Epithelial cell of proximal tubule (primary cell): ENCODE measurements at places on chromosomes 3 and 15.

DNA sequence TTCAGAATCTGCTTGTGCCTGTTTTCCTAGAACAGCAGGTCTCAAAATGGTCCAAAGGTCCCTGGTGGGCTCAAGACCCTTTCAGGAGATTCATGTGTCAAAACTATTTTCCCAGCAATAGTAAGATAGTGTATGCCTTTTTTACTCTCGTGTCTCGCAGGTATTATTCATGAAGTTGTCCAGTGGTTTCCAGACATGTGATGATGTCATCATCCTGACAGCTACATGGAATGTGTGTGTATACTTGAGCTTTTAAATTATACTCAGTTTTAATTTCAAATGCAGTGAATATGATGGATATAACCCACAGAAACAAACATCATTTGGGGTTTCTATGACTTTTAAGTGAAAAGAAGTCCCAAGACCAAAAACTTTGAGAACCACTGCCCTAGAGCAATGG, 288.6 kb downstream of the NTRK3 start:
- no peak for DNase-seq

- DNase-seq = no peak
These were observed 26.5 kb upstream of the CP start for GRCh38 chr3:149247929-149248691.

DNA sequence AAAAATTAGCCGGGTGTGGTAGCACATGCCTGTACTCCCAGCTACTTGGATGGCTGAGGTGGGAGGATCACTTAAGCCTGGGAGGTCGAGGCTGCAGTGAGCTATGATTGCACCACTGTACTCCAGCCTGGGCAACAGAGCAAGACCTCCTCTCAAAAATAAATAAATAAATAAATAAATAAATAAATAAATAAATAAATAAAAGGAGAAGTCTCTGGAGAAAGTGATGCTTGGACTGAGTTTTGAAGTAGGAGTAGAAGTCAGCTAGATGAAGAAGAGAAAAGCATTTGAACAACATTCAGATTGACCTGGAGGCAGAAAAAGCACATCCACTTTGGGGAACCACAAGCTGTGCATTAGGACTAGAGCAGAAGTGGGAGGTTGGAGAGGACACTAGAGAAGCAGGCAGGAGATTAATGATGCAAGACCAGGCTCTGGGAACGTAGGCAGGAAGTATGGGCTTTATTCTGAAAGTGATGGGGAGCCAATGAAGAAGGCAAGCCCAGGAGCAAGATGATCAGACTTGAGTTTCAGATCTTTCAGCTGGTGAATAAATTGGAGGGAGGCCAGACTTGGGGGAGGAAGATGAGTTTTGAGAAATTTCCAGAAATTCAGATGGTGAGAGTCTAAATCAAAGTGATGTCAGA, 48.7 kb downstream of the KLHL6 start:
- DNase-seq = no peak

- DNase-seq = no peak
These were observed 302.2 kb downstream of the FOXP1 start for GRCh38 chr3:71281280-71281679.

DNA sequence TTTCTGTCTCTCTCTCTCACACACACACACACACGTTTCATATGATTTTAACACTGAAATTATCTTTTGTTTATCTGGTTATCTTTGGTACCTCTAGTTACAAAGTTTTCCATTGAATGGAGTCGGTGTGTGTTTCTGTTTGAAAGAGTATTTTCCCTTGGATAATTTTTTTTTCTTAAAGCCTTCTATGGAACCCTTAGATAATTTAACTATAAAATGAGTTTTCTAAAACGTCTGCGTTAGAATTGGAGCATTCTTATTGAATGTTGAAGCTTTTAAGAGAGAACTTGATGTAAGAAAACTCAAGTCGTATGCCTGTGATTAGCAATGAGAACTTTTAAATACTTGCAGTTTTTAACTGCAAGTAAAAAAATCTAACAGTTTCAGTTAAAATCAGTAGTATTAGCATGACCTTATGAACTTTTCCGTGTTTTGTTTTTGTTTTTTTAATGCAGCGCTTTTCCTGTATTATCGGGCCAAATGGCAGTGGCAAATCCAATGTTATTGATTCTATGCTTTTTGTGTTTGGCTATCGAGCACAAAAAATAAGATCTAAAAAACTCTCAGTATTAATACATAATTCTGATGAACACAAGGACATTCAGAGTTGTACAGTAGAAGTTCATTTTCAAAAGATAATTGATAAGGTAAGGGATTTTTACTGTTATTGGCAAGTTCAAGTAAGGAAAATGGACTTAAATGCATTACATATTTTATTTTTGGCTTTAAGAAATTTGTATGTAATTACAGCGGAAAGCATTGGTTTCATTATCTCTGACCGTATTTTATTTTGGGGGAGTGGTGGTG, 3.0 kb downstream of the SMC4 start:
- DNase-seq = no peak

- DNase-seq = no peak
These were observed 5.4 kb upstream of the CGNL1 start for GRCh38 chr15:57370929-57371328.
